ENCODE measurements at places on chromosomes 11 and 22.

DNA sequence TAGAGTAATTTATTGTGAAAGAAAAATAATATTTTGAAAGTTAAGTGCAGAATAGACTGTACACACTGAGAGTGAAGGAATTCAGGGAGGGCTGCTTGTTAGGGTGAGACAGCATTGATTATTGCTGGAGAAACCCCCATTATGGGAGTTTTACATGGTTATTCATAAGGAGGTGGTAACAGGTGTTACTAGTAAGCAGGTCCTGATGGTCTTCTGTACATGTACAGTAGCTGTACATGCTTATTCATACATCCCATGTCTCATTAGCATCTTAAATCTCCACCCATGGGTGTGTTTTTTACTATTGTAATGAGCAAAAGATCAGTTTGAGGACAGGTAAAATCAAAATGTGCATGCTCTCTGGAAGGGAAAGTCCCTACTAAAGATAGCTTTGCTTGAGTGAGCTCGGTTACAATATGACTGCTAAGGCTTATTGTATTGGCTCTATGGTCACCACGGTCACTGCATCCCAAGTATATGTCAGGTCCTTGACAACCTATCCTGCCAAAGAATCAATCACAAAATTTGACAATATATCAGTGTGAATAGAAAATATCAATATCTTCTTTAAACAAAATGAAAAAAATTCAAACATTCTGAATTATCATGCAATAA, 6.2 kb downstream of the KDM4F start:
- DNase-seq = no peak

DNA sequence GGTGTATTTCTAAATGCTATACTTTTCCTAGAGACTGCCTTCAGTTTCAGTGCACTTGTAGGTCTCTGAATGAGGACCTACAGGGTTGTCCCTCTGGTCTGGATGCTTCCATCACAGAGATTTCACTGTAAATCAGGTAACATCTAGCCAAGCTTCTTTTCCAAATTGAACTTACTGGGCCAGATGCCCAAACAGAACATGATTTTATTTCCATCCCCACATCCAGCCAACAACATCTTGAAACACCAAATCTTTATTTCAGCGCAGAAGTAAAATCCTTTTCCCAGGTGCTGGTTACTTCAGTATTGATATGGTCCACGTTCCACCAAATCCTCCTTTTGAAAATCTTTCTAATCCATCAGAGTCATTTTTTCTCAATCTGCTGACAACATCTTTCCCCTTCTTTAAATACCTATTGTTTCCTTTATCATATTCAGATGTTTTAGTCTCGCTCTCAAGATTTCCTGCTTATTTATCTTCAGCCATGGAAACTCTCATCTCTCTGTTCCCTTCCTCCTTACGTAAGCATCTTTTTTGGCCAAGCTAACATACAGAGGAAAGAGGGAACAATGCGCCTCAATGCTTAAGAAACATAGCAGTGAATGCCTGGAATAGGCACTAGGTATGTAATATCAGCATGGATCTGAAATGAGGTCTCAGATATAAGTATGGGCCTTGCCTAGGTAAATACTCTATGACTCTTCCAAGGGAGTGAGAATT, 201.2 kb upstream of the MTNR1B start:
- DNase-seq = no peak

DNA sequence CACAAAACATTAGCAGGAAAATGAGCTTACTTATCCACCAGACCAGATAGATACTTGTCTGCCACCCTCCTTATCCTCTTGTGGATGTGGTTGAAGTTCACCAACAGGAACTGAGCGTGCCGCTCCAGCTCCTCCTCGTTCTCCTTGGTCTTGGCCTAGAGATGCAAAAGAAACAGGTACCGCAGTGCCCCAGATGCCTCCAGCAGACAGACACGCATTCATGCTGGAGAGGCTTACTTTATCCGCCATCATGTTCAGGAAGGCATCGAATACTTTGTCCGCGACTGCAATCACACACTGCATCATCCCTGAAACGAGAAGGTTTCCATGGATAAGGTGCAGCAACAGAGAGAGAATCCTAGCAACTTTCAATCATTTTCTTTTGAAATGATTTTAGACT, 21.0 kb upstream of the SERPIND1 start:
- DNase-seq = no peak

DNA sequence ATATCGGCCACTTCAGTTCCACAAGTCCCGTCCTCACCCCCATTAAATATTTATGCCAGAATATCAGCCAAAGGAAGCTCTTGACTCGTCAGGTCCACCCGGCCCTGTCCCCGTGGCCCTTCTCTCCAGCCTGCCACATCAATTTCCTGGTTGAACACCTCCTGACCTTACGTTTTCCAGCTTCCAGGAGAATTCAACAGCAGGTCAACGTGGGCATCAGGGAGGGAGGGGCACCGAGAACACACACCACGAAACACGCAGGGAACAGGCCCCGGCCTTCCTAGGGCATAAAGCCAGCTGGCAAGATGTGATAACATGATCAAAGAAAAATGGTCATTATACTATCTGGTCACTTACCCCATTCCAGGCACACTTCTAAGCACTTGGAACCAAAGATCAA, 15.3 kb downstream of the SULT4A1 start:
- no peak for DNase-seq

GRCh38 chr22:30743257-30744020, 48.8 kb downstream of the OSBP2 start:
- DNase-seq = no peak

GRCh38 chr11:125943661-125944349, 2.0 kb upstream of the VSIG10L2 start:
- DNase-seq = no peak

DNA sequence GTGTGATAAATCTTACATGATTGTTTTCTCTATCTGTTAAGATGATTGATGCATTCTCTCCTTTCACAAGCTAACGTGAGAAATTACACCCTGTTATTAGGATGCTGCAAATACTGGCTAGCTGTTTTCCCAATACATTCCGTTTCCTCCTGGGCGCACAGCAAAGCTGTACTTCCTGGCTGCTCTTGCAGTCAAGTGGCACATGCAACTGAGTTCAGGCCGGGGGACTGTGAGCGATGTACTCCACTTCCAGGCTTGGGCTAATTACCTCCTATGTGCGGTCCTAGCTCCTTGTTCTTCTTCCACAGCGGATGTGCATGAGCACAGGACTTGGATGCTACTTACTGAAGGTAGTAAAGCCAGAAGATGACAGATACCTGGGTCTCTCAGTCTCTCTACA, 234.9 kb upstream of the SESN3 start:
- no peak for DNase-seq

GRCh38 chr11:113615773-113616172, 90.3 kb downstream of the TMPRSS5 start:
- DNase-seq = no peak

GRCh38 chr11:94513091-94513490, 830 bp downstream of the C11orf97 start:
- DNase-seq = no peak

GRCh38 chr11:61966734-61967115, 709 bp downstream of the FTH1 start:
- DNase-seq = peak; percentile 25

GRCh38 chr22:23219822-23220484, 39.6 kb downstream of the BCR start:
- peak; percentile 11 for DNase-seq

DNA sequence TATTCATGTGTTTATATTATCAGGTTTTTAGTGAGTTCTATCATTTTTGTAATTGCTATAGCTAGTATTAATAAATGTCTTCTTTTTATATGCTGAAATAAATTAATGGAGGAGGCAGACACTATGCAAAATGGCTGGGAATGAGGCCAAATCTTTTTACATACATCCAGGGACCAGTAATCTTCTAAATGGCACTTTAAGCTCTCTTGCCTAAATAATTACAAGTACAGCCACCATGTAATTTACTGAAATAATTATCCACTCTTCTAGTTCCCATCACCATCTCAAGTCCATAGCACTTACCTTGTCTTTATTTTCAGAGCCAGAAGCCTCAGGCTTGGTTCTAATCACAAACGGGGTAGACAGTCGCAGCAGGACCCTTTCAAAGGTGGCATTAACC, 79.1 kb downstream of the GUCY1A2 start:
- DNase-seq = no peak

DNA sequence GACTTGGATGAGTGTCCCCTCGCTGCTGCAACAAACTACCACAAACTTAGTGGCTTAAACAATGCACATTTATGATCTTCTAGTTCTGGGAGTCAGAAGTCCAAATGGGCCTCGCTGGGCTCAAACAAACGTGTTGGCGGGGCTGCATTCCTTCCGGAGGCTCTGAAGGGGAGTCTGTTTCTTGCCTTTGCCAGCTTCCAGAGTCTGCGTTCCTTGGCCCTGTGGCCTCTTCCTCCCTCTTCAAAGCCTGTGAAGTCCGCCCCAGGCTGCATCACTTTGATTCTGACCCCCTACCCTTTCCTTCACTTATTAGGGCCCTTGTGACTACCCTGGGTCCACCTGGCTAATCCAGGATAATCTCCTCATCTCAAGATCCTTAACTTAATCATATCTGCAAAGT, 80.3 kb upstream of the NECTIN1 start:
- no peak for DNase-seq

DNA sequence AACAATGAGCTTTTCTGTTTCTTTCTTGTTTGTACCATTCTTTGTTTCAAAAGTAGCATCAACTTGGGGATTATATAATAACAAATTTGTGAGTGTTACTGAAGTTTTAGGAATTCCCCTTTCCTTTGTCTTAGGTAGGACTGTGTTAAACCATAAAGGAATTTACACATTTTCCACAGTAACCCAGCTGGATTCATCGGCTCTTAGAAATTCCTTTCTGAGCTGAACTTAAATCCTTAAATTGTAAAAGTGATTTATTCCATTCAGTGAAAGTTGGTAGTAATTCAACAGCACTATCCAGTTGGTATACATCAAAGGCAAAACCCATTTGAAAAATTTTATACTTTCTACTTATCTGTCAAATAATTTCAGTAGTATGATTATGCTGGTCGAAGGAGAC, 11.8 kb downstream of the EMSY start:
- DNase-seq = no peak

Data from RKO (cell line).